ENCODE measurements at places on chromosomes 1 and 21.
A peak's percentile ranks its signal among the peaks of the same experiment; 100 is the strongest.

DNA sequence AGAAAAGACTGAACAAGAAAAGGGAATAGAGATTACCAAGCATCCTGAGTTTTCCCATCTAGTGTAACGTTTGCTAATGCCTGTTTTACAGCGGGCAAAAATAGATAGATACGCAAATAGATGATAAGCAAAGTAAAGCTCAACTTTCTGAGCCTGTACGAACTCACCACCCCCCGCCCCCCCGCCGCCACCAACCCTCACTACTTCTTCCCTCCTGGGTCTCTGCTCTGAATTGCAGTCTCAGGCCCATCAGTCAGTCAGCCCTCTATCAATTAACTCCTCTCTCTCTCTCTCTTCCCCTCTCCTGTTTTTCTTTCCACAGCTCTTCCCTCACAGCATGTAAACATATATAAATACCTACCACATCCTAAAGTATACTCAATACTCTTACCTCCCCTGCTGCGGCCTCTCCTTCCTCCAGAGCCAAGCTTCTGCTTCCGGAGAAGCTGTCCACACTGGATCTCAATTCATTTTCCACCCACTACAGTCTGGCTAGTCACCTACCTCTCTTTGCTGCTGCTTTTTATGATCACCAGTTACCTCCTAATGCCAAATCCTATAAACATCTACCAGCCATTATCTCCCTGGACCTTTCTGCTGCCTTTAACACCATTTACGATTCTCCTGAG, 64.6 kb downstream of the CAPN2 start:
- no peak for DNase-seq

DNA sequence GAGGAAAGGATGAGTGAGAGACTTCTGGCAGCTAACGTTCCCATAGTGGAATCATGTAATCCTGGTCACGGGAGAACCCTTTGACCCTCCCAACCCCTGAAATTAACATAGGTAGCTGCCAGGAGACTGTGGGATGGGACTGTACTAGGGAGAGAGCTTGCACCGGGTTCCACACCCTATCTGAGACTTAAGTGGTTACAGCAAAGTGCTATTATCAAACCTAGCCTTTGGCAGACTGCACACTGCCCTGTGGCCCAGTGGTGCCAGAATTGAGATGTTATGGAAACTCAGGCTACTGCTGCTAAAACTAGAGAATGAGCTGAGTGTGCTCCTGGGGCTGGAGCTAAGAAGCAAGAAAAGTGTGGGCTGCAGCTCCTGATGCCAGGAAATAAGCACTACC, 79.6 kb upstream of the PDC start:
- no peak for DNase-seq

- DNase-seq, result no peak
Measured at GRCh38 chr1:115307661-115308060, 30.4 kb downstream of the NGF start.

DNA sequence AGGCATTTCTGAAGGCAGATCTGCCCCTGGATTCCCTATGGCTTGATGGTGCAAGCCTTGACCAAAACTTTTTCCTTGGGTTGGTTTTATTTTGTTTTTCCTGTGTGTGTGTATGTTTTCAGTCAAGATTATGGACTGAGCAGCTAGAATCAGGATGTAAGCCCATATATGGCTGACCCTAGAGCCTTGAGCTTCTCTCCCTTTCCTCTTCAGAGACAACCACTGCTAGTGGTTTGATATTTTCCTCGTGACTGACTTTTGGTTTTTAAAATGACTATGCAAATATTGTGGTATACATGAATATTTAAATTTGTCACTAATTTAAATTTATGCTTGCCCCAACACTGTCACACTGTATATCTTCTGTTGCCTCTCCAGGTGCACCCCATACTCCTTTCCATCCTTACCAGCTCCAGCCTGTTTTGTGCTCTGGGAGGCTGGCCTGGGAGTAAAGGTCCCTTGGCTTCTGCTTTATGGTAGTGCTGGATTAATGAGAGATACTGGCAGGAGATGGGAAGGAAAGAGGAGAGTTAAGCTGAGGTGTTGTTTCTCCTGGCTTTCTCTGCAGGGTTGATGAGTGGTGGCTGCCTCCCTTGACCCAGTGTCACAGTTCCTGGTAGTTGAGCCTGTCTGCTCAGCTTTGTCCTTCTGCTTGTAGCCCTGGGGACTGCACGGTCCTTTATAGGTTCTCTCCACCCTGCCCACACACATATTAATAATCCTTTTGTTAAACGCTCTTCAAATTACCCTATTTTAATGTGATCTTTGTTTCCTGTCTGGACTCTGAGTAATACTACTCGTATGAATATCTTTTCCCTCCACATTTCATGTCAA, 44.4 kb downstream of the RWDD3 start:
- DNase-seq, result no peak

DNA sequence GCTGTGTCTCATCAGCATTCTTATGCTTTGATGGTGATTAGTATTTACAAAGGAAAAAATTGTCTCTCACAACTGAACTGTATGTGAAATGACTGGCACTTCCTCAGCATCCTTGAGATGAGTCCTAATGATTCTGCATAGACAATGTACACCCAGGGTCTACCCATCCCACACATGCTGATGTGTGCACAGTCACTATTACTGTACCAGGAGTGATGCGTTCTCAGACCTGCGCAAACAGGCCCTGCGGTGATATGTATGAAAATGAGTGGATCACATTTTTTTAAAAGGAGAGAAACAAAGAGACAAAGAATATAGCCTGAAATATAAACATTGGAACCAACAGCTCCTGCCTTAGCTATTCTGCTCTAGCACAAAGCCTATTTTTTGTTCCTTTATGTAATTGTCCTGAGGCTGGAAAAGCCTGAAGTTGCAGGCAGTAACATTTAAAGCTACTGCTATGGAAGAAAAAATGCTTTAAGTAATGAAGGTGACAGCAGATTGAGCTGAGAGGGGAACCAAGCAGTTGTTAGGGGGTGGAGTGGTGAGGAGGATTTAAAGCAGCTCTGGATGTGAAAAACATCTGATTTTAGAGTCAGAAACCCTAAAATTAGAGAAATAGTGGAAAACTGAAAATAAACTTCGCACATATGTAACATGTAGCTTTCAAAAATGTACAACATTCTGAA, 5.5 kb downstream of the RCAN1 start:
- no peak for DNase-seq

GRCh38 chr1:179002552-179003345, 22.9 kb upstream of the FAM20B start:
- peak; percentile 69 for DNase-seq

DNA sequence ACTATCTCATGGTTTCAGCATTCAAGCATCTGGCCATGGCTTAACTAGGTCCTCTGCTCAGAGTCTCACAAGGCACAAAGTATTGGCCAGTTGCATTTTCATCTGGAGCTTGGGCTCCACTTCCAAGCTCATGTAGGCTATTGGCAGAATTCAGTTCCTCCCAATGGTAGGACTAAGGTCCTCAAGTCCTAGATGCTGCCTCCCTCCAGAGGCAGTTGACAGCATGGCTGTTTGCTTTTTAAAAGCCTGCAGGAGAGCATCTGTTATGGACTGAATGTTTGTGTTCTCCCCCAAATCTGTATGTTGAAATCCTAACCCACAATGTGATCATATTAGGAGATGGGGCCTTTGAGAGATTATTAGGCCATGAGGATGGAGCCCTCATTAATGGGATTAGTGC, 38.0 kb upstream of the HLX start:
- no peak for DNase-seq

DNA sequence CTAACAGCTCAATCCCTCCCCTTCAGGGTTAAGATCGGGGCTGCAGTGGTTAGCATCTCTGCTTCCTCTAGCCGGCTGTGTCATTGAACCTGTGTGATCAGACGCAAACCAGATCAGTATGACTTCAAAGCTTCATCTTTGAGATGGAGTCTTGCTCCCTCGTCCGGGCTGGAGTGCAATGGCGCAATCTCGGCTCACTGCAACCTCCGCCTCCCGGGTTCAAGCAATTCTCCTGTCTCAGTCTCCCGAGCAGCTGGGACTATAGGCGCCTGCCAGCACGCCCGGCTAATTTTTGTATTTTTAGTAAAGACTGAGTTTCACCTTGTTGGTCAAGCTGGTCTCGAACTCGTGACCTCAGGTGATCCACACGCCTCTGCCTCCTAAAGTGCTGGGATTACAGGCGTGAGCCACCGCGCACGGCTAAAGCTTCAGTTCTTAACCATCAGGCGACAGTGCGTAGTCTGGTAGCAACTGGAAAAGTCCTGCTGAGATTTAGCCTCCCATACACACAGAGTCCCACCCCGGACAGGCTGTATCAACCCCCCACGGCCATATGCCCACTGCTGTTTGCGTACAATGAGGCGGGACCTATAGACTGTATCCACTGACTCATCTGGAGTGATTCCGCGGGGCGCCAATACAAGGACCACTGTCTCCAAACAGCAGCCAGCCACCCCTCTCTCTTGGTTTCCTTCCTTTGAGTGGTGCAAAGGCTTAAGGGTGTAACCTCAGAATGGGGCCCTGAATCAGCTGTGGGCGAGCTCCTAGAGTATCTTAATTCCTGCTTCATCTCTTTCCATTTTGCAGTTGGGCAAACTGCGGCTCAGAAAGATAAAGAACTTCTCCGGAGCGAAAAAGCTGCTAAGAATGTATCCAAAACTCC, 23.3 kb downstream of the CELA3A start:
- DNase-seq, result peak; percentile 59

All from stimulated activated CD4-positive, alpha-beta T cell treated with anti-CD3 and anti-CD28 coated beads, Interleukin-12 subunit alpha, Interleukin-12 subunit beta, amount 100 ng/mL, for 24 hours (primary cell).